AG20443 (cell line): ENCODE measurements at places on chromosomes 3 and 15.
A peak's percentile ranks its signal among the peaks of the same experiment; 100 is the strongest.

- peak; percentile 13 for DNase-seq
These were observed 345.6 kb downstream of the MCTP2 start for GRCh38 chr15:94576889-94577533.

DNA sequence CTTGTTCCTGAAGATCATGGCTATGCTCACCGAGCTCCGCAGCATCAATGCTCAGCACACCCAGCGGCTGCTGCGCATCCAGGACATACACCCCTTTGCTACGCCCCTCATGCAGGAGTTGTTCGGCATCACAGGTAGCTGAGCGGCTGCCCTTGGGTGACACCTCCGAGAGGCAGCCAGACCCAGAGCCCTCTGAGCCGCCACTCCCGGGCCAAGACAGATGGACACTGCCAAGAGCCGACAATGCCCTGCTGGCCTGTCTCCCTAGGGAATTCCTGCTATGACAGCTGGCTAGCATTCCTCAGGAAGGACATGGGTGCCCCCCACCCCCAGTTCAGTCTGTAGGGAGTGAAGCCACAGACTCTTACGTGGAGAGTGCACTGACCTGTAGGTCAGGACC is 35.2 kb downstream of the NR1I2 start:
- DNase-seq: no peak

- peak; percentile 54 for DNase-seq
These were observed 505 bp upstream of the WNT5A start for GRCh38 chr3:55487381-55488241.

- DNase-seq: no peak
These were observed 194.0 kb downstream of the TNIK start for GRCh38 chr3:171266034-171266739.

DNA sequence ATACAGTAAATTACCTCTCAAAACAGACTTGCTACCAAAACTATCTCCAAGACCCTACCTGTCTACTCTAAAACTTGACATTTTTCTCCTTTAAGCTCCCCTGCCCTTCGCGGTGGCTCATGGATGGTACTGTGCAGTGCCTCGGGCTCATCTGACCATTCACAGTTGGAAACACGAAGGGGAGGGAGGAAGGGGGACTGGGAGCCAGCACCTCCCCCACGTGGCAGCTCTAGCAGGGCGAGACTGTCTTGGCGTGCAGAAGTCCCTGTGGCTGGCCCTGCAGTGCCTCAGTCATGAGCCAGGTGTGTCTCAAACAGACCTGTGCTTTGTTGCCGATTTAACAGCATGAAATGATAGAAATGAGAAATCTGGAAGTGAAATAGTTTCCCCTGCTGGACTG is 372.0 kb downstream of the GABRG3 start:
- no peak for DNase-seq

DNA sequence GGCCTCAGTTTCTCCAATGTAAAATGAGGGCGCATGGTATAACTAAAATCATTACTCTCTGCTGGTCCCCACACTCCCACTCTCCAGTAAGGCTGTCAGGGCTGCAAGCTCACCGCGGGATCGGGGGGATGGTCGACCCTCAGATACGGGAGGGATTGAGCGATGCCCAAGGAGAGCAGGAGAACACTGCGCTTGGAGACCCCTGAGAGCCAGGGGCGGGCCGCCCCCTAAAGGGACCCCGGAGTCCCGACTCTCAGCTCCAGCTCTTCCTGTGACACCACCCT is 713 bp upstream of the PLEKHO2 start:
- DNase-seq: no peak

DNA sequence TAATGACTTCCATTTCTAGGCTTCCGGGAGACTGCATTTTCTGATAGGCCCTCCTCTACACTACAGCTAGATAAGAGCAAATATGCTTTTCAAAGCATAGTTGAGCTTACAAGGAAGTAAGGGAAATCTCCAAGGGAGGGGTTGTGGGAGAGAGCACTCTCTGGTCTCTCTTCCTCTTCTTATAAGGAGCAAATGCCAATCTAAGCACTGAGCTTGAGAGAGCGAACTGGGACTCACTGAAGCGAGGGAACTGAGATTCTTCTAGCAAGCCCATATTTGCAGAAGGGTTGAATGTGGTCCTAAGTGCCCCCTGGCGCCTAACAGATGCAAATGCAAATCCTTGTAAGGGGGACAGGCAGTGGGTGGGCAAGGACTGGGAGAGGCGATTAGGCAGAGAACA is 164.8 kb downstream of the ERC2 start:
- DNase-seq: peak; percentile 37

GRCh38 chr3:182568261-182568660 is 225.0 kb upstream of the ATP11B start:
- no peak for DNase-seq

GRCh38 chr3:12227833-12228232 is 61.0 kb upstream of the PPARG start:
- DNase-seq: peak; percentile 69

DNA sequence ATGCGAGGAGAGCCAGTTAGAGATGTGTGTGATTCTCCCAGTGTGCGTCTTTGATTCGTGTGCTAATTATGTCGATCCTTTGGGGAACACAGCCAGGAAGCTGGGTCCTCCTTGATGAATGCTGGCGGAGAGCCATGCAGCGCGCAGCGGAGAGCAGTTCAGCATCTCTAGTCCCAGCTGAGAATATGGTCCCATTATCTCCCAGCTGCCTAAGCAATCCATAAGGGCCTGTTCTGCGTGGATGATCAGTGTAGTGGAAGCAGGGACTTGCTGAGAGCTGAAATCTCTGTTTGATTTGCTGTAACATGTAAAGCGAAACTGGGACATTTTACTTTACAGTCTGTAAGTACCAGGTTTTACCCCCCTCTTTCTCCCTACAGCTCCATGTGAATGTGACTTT is 412.7 kb downstream of the CNTN4 start:
- no peak for DNase-seq

- DNase-seq: peak; percentile 7
These were observed 22.0 kb downstream of the OR5H15 start for GRCh38 chr3:98188545-98188944.

DNA sequence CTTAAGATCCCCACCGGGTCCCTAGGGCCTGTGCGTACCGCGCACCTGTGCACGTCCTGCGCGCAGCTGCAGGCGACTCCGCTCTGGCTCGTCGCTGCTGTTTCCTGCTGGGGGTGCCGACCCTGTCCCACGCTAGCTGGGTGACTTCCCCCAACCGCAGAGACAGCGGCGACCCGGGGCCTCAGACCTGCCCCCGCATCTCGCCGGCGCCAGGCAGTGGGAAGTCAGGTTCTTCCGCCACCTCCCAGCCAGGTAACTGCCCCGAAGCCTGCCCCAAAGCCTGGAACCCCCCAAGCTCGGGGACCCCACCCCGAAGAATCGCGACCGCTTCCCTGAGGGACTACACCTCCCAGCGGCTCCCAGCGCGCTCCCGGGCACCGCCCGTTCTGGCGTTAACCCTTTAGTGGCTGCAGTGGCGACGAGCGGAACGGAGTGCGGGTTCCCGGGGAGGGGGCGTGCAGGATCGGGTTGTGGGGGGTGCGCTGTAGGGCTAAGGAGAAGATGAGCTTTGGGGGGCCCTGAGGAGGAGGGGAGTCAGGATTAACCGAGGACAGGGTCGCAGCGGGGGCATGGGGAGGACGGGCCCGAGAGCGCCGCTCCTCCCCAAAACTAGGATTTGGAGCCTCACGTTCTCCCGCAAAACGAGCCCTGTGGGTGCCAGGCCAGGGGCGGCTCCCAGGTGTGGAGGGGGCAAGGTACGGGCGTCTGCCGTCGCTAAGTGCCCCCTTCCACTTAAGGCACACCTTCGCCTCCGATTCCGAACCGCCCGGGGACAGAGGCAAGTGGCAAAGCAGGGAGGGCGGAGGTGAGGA is 589 bp downstream of the NEIL1 start:
- DNase-seq: peak; percentile 71

DNA sequence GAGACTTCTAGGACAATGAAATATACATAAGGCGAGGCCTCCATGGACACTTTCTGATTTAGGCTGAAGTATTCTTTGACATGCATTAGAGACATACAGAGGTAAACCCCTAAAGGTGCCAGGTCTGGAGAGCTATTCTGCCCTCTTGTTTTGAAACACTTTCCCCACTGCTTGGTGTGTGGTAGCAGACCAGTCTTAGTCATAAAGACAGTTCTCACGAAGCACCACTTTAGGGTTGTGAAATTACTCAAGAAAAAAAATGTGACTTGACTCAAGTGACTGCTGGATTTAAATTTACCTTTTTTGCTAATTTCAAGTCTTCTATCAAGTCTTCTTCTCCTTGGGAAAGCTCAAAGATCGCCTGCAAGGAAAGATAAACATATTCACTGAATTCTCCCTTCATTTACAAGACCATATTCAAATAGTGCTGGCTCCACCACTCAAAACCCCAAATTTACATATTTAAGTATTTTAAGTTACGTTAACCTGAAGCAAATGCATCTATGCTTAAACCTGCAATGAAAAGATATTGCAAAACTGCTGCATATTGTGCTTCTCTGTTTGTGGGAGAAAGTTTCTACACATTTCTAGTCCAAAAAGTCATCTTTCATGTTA is 48.4 kb downstream of the ARHGEF3 start:
- peak; percentile 57 for DNase-seq

DNA sequence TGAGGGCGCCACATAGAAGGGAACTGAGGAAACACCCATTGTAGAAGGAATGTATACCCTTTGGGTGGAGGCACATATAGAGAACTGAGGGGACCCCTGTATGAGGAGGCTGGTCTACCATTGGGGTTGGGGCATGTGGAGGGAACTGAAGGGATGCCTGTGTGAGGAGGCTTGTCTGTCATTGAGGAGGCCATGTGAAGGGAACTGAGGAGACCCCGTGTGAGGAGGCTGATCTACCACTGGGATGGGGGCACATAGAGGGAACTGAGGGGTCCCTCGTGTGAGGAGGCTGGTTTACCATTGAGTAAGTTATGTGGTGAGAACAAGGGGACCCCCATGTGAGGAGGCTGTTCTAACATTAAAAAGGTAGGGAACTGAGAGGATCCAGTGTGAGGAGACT is 156.1 kb downstream of the FBLN2 start:
- DNase-seq: no peak

DNA sequence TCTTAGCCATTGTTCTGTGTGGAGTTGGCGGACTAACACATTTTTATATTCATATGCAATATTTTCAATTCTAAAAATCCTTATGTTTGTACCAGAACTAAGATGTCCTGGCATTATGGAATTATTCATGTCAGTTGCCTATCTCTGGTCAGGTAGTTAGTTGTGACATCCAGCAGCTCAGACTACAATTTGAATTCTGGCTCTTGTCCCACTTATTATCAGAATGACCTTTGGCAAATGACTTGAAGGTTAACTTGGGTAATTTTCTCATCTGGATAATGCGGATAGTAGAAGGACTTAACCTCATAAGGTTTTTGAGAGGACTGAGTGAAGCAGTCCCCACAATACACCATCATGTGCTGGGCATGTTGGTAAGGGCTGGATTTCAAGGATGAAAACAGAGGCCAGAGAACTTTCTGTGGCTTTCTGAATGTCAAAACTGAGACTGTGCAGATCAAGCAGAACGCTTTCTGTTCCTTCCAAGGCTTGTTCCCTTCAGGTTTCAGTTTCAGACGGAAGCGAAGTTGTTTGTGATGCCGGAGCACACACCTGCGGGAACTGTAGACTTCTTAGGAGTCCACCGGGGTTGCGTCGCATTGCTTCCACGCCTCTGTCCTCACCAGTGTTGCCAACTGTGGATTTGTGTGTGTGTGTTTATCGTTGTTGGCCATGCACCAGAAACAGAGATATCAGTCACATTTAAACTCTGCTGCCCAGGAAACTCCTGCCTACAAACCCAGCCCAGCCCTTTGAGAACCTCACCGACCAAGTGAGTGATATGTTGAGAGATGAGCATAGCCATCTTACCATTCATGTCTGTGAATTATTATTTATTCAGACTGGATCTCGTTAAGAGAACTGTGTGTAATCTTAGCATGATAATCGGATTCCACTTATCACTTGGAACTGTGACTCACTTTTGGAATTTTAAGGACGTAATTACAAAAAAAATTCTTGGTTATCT is 76.0 kb downstream of the PTPRG start:
- peak; percentile 27 for DNase-seq

DNA sequence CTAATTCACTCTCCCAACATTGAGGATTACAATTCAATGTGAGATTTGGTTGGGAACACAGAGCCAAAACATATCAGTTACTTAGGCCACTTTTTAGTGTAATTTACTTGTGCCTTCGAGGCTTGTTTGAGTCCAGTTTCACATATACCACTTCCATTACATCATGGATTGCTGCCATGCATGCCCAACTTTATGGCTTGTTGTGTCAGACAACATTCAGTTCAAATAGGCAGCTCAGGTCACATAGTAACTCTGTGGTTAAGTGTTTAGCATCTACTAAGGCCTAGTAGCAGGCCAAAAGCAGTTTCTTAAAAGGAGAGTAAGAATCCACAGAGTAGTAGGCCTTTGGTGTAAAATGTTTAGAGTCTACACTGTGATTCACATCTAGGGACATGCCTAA is 164.3 kb upstream of the GMNC start:
- no peak for DNase-seq

DNA sequence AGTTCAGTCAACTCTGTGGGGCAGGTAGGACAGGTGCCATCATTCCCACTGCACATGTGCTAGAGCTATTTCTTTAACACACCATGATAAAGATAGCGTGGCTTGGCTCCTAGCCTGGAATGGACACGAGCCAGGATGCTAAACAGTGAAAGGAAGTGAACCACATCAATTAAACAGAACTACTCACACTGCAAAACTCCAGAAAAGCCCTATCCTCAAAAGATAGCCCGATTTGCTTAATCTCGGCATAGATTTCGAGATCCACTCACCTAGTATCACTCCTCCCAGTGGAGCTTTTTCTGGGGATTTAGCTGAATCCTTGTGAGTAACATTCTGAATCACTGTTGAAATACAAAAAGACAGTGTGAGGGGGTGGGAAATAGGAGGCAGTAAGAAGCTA is 118.0 kb downstream of the ABI3BP start:
- DNase-seq: peak; percentile 22

DNA sequence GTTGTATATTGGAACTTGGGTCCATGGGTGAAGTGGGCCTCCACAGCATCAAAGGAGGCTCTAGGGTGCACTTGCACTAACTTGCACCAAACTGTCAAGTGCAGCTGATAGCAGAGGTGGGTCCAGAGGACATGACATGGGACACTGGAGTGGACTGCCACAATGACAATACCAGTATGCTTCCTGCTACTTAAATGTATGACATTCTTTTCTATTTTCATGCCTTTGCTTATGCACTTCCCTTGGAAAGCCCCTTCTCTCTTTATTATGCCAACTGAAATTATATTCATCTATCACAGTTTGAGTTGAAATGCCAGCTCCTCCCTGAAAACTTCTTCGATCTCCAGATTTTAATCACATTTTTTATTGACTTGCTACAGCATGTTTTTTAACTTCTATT is 101.8 kb downstream of the CFAP20DC start:
- DNase-seq: no peak

DNA sequence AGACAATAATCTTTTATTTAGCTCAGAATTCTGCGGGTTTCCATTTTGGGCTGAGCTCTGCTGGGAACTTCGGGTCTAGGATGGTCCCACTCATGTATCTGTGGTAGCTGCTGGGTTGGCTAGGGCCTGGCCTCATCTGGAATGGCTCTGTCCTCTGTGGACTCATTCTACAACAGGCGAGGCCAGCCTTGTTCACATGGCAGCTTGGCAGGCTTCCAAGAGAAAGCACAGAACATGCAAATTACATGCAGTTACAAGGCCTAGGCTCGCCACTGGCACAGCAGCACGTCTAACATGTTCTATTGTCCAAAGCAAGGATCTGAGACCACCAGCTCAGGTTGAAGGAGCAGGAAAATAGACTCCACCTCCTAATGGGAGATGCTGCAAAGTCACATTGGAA is 431.4 kb downstream of the PDCD6IP start:
- no peak for DNase-seq

- DNase-seq: no peak
These were observed 307.9 kb downstream of the TLE3 start for GRCh38 chr15:69789648-69790393.
